Effector memory CD4-positive, alpha-beta T cell (primary cell): ENCODE measurements at places on chromosomes 3 and 15.

GRCh38 chr3:97871801-97872524 lies 50.2 kb downstream of the CRYBG3 start:
- no peak for DNase-seq

DNA sequence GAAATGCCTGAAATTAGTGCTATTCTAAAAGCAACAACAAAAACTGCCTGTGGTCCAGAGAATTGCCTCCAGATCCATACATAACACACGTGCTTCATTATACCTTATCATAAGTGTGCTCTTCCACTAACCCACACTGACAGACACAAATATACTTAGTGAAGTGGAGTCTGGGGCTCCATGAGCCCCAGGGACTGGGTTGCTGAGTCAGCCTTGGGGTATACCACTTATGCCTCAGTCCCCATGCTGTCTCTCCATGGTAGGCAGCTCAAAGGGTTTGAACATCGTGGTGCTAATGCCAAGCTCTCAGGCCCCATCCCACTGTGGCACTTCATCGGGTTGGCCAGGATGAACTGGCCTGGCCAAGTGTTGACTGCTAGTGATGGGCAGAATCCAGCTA lies 10.8 kb downstream of the ZDHHC3 start:
- no peak for DNase-seq

- peak; percentile 20 for DNase-seq
Measured at GRCh38 chr15:65400760-65401610, 21.8 kb downstream of the IGDCC4 start.

DNA sequence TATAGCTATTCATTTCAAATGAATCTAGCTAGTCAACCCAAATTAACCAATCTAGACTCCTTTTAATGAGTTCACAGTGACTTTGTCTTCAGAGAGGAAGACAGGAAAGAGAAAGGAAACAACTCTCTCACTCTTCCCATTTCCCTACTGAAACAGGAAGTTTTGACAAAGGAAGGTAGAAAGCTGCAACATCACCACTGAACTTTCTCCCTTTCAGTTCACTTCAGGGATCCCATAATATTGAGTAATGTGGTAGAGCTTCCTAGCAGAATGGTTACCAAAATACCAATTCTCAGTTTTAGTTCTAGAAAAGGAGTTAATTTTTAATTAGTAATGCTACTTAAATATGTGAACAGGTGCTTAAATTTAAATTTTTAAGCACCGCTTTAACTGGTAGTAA lies 7.5 kb downstream of the VPS13C start:
- no peak for DNase-seq

GRCh38 chr3:28348265-28348628 lies 274 bp upstream of the ZCWPW2 start:
- DNase-seq, result no peak

DNA sequence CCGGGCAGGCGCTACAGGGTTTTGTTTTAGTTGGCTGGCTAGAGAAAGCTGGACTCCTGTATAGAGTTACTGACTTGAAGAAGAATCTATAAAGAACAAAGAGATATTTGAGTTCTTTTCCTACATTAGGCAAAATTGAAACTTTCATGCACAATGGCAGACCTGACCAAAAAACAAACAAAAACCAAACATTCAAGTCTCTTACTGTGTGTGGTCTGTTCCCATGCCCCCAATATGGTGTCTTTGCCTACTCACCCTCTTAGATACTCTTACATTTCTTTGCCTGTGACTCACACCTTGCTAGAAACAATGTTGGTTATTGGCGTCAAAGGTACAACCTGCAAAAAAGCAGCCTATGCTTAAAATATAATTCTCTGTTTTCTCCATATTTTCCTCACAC lies 109.5 kb upstream of the TMC3 start:
- DNase-seq, result no peak

- DNase-seq, result no peak
Measured at GRCh38 chr3:136885357-136886213, 23.6 kb downstream of the NCK1 start.

GRCh38 chr3:144586382-144586781 lies 614.8 kb downstream of the DIPK2A start:
- no peak for DNase-seq

DNA sequence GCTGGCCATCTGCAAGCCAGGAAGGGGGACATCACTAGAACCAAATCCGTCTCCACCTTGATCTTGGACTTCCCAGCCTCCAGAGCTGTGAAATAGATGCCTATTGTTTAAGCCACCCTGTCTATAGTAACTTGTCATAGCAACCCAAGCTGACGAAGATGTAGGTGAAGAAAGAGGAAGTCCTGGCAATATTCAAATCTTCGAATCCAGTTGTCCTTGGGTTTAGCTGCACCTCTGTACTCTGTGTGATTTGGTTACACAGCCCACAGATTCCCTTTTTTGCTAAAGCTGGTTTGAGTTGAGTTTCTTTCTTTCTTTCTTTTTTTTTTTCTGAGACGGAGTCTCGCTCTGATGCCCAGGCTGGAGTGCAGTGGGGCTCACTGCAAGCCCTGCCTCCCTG lies 68.0 kb upstream of the XCR1 start:
- DNase-seq, result no peak

DNA sequence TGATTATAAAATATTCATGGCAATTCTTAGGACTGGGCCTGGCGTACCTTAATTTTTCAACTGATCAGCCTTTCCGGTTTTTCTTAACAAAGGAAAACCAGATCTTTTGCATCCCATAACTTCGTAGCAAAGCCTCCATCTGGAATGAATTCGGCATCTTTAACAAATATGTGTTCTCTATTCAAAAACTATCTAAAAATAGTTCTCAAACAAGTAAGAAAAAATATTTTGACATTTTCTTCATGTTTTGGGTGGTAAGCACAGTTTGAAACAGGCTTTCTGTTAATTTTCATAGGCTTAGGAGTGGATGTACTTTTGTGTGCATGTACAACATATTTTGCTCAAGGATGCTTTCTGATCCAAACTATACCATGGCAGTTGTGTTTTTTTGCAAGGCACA lies 55.1 kb downstream of the RBMS3 start:
- no peak for DNase-seq

DNA sequence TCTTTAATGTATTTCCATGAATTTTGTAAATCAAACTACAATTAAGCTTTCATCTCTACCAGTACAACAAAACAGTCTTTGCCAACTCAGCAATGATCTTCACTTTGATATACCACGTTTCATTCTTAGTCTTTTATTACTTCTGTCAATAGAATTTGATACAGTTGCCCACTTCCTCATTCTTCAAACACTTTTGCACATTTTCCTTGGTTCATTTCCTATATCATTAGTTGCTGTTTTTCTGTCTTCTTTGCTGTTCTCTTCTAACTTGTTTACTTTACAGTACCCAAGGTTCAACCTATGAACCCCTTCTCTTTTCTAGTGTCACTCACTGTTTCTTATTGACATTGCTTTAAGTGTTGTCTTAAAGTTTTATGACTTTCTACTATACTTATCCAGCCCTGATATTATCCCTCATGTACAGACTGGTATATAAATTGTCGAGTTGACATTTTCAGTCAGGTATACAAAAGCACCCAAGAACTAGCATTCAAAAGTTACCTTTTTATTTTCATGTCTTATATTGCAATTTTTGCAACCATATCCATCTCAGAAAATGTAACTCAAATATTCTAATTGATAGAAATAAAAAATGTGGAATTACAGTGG lies 903.1 kb downstream of the NSUN3 start:
- DNase-seq, result no peak

DNA sequence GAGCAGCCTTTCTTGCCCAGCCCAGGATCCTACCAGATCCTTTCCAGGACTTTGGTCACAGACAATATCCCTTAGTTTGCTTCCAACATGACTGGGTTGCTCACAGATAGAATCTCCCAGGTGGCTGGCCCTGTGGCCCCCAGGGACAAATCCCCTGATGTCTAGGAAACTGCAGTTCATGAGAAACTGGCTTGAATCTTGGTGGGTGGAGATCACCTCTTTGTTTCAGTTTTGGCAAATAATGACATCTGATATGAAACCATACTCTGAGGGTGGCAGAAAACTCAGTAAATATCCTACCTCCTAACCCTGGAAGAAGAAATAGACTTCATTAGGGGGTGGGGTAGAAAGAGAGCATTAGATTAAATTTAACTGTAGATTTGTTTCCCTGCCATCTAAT lies 44.1 kb upstream of the PFN2 start:
- no peak for DNase-seq
